ENCODE measurements at places on chromosomes 3 and 15. TPM values are rescaled to one million over a fixed set of nuclear protein-coding genes. Genes with fewer than 3 reads are reported as not detected.

CCDC39 gene
- 0.29 TPM for total RNA-seq

DAZL gene
- not detected for total RNA-seq

CHCHD6 gene
- 8.9 TPM for total RNA-seq

TRIM42 gene
- not detected for total RNA-seq

CAND2 gene
- 1.9 TPM for total RNA-seq

PROK2 gene
- 0.20 TPM for total RNA-seq

ZMYND10 gene
- 3.7 TPM for total RNA-seq

PTX3 gene
- total RNA-seq: 0.23 TPM

CTXND1 gene
- total RNA-seq: not detected

CFAP100 gene
- not detected for total RNA-seq

PRR20G gene
- total RNA-seq: not detected

CCDC54 gene
- not detected for total RNA-seq

ARL8B gene
- total RNA-seq: 60.5 TPM

ARPC4 gene
- total RNA-seq: 168 TPM

DUOXA2 gene
- total RNA-seq: not detected

BTLA gene
- 24.9 TPM for total RNA-seq

LRRC2 gene
- total RNA-seq: 0.50 TPM

CCR9 gene
- 4.0 TPM for total RNA-seq

SAMMSON gene
- total RNA-seq: not detected

FGD5 gene
- total RNA-seq: not detected

TRAT1 gene
- 169 TPM for total RNA-seq

SGO1 gene
- total RNA-seq: 0.55 TPM

RAB11A gene
- total RNA-seq: 84.7 TPM

TEX264 gene
- total RNA-seq: 40.0 TPM

GOLGA8O gene
- 1.00 TPM for total RNA-seq

ARGFX gene
- total RNA-seq: not detected

TJP1 gene
- total RNA-seq: not detected

RHOV gene
- total RNA-seq: not detected
